ENCODE measurements at places on chromosomes 4 and X.

GRCh38 chrX:83658731-83659130, 150.6 kb downstream of the POU3F4 start:
- DNase-seq = no peak

- no peak for DNase-seq
Observed at GRCh38 chr4:153579872-153580271, 104.2 kb upstream of the TLR2 start.

GRCh38 chrX:54166915-54167314, 16.1 kb downstream of the FAM120C start:
- no peak for DNase-seq

DNA sequence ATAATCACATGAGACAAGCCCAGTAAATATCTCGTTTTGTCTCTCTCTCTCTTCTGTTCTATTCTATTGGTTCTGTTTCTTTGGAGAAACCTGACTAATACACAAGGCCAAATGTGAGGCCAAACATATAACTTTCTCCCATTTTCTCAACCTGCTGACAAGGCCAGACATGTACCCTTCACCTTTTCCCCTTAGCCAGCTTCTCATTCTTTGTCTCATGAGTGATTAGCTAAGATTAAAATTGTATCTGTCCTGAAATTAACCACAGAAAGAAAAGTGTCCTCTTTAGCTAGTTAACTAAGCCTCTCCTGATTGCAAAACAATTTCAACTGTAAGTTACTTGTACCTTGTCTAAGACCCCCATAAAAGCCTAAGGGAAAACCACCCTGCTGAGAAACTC, 18.5 kb upstream of the ADGRA3 start:
- DNase-seq = no peak

- no peak for DNase-seq
Observed at GRCh38 chrX:119095936-119096335, 23.1 kb downstream of the CT47C1 start.

DNA sequence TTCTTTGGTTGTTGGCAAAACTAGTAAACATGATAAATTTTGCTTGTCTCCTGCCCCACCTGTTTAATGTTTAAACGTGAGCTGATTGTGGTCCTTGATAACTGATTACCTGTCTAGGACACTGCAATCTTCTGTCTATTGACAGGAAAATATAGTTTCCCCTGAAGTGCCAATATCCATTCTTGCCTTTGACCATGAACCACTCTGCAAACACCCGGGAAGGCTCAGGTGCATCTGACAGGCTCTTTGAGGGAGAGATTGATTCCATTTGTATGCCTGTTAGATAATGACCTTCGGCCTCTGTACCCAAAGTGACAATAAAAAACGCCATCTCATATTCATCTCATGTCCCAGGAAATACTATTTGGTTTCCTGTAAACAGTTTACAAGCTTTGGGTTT, 453.0 kb downstream of the CENPC start:
- DNase-seq = no peak
